GDM1 (cell line): ENCODE measurements at places on chromosomes 6 and 20.

DNA sequence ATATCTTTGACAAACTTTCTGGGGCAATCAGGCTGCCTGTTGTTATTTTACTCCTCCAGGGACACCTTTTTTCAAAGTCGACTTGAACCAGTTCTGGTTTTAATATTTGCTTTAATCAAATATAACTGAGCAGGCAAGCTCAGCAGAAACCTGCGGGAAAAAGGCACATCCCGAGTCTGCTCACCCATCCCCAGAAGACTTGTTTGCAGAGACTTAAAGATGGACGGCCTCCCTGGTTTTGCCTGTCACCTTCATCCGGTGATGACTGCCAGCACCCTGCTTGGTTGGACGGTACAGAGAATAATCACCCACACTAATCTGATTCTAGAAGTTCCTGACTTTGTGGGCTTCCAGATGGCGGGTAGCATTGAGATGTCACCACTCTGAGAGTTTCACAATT, 36.8 kb downstream of the PPP1R3G start:
- no peak for DNase-seq

GRCh38 chr20:24703284-24703610, 233.8 kb downstream of the SYNDIG1 start:
- no peak for DNase-seq

DNA sequence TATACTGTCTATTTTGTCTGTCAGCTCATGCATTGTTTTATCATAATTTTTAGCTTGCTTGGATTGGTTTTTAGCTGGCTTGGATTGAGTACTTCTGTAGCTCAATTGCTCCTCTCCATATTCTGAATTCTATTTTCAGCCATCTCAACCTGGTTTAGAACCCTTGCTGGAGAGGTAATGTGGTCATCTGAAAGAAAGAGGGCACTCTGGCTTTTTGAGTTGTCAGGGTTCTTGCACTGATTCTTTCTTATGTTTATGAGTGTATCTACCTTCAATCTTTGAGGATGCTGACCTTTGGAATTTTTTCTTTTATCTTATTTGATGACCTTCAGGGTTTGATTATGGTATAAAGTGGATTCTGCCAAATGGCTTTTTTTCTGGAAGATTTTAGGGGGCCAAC, 632.7 kb upstream of the ID4 start:
- DNase-seq: no peak

GRCh38 chr6:143901885-143902750, 37.8 kb downstream of the ZC2HC1B start:
- no peak for DNase-seq

GRCh38 chr6:47034421-47034820, 7.7 kb downstream of the ADGRF1 start:
- no peak for DNase-seq

GRCh38 chr6:71049198-71049770, 92.4 kb upstream of the B3GAT2 start:
- no peak for DNase-seq

- DNase-seq: no peak
Observed at GRCh38 chr20:34468951-34469350, 47.3 kb upstream of the DYNLRB1 start.

GRCh38 chr6:108524528-108525248, 36.0 kb upstream of the FOXO3 start:
- no peak for DNase-seq

- DNase-seq: no peak
Observed at GRCh38 chr20:23022849-23023248, 12.3 kb upstream of the SSTR4 start.

GRCh38 chr6:151674578-151674977, 132.9 kb upstream of the ESR1 start:
- no peak for DNase-seq

DNA sequence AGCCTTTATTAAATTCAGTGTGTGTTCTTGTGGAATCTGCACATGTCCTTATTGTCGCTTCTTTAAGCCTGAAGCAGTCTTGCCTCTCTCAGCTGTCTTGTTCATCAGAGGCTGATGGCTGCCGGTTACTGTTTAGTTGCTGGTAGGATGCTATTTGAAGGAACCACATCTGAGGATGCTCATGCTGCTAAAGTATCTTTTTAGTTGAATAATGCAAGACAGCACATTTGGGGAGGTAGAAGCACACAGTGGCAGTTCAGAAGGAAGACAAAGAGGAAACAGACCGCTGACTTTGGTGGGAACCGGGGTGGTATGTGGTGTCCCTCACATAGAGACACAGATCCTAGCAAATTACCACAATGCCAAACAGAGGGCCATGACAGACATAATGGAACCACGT, 144.2 kb upstream of the HDDC2 start:
- DNase-seq: no peak

GRCh38 chr6:39602601-39603519, 122.3 kb downstream of the KIF6 start:
- DNase-seq: no peak
